ENCODE measurements at places on chromosomes 12 and 14.
A peak's percentile ranks its signal among the peaks of the same experiment; 100 is the strongest.

- DNase-seq: peak; percentile 45
Measured at GRCh38 chr14:70808416-70809224, 693 bp downstream of the MAP3K9 start.

GRCh38 chr12:78096909-78097597 lies 266.4 kb downstream of the NAV3 start:
- DNase-seq: no peak

- DNase-seq: no peak
Measured at GRCh38 chr12:67986632-67987031, 2.6 kb upstream of the IFNG-AS1 start.

DNA sequence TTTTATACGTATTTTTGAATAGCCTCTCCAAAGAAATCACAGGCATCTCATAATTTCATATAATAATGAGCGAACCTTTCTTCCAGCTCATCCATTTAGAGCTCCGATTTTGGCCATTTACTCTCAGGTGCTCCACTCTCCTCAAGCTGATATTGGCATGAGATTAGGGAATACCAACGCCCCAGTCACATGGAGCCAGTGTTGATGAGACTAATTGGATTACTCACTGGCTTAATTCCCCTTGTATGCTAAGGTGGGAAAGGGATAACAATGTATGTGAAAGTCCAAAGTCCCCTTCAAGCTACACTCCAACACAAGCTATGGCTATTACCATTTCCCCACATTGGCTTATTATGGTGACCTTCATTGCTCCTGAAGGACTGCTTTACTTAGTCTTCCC lies 76.6 kb upstream of the NAV3 start:
- no peak for DNase-seq

GRCh38 chr14:58702441-58703160 lies 64.8 kb downstream of the DACT1 start:
- no peak for DNase-seq

GRCh38 chr12:13956060-13956590 lies 25.3 kb downstream of the GRIN2B start:
- no peak for DNase-seq

- DNase-seq: no peak
Measured at GRCh38 chr12:100365411-100365810, 8.5 kb downstream of the SLC17A8 start.

- no peak for DNase-seq
Measured at GRCh38 chr14:54226103-54226502, 170.7 kb upstream of the CDKN3 start.

GRCh38 chr14:24873551-24873950 lies 176.4 kb downstream of the STXBP6 start:
- DNase-seq: no peak

- DNase-seq: no peak
Measured at GRCh38 chr14:87076146-87076545, 916.8 kb downstream of the GALC start.

DNA sequence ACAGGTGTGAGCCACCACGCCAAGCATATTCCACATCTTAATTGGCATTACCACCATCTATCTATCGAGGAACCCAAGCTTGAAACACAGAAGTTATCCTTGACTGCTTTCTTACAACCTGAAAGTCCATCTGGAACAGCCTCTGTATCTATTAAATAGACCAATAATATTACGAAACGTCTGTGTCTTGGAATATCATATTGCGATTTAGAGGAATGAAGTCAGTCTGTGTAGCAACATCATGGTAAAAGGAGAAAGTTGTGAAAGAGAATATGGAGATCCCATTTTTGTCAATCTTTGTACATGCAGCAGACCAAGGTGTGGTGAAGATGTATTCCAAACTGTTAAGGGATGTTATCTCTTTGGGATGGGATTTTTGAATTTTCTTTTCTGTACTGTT lies 25.8 kb upstream of the MAX start:
- no peak for DNase-seq

DNA sequence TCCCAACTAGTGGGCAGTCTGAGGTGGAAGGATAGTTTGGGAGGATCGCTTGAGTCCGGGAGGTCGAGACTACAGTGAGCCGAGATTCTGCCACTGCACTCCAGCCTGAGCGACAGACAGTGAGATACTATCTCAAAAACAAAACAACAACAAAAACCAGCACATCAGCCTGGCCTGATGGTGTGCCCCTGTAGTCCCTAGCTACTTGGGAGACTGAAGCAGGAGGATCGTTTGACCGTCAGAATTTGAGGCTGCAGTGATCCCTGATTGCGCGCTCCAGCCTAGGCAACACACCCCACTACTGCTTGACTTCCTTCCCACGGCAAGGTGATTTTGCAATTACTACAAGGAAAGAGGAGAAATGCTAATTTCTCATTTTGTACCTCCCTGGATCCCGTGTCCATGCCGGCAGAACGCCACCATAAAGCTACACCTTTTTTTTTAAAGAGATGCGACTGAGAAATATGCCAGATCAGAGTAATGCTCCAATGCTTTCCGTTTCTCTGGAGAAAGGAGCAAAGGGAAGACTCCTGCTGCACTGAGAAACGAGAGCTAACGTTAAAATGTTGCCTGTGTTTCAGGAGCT lies 672 bp upstream of the SCFD1 start:
- no peak for DNase-seq

- no peak for DNase-seq
Measured at GRCh38 chr12:123057513-123058265, 77.2 kb downstream of the ARL6IP4 start.

DNA sequence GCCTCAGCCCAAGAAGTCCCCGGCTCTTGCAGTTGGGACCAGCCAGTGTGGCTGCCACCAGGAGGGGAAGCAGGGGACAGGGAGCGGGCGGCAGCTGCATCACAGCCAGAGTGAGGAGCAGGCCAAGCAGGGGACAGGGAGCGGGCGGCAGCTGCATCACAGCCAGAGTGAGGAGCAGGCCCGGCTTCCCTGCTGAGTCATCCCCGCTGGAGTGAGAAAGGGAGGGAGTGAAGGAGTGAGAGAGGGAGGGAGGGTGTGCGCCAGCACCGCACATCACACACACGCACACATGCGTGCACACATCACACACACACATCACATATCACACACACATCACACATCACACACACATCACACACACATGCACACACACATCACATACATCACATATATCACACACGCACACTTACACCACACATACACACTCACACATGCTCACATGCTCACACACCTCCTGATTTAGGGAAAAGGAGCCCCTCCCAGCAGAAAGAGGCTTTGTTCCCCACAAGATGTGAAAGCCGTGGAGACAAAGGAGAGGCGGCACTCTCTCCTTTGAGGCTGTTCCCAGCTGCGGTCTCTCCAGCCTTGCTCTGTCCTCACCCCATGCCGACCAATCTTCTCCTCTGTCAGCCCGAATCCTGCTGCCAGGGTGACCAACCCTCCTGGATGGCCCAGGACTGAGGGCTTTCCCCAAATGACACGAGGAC lies 16.7 kb upstream of the ZDHHC22 start:
- DNase-seq: no peak

GRCh38 chr12:510071-510825 lies 50.5 kb downstream of the B4GALNT3 start:
- DNase-seq: no peak

- no peak for DNase-seq
Measured at GRCh38 chr12:30345744-30346471, 349.8 kb downstream of the IPO8 start.

- DNase-seq: no peak
Measured at GRCh38 chr14:104852280-104852663, 12.8 kb upstream of the CEP170B start.

Data from T-helper 9 cell (primary cell).